ENCODE measurements at places on chromosomes 16 and 17. TPM values are rescaled to one million over a fixed set of nuclear protein-coding genes. Genes with fewer than 3 reads are reported as not detected.

Gene ABCA6
- total RNA-seq = 31.7 TPM

Gene TEX19
- total RNA-seq = under 0.01 TPM

Gene FUS
- total RNA-seq = 32.5 TPM

Gene CACNG5
- not detected for total RNA-seq

Gene ZBTB4
- 12.5 TPM for total RNA-seq

Gene SEZ6
- total RNA-seq = not detected

Gene LCMT1
- total RNA-seq = 36.7 TPM

Gene CHRNE
- 1.2 TPM for total RNA-seq

Gene MT4
- not detected for total RNA-seq

Gene EPX
- not detected for total RNA-seq

Gene TAT
- not detected for total RNA-seq

Gene KRT37
- not detected for total RNA-seq

Gene HLF
- total RNA-seq = 0.09 TPM

Gene KIF18B
- 0.77 TPM for total RNA-seq

Gene KRTAP9-8
- not detected for total RNA-seq

Gene HSPB9
- not detected for total RNA-seq

Gene TBC1D3H
- total RNA-seq = not detected

Gene PLLP
- 0.16 TPM for total RNA-seq

Gene BCL7C
- total RNA-seq = 38.3 TPM

Gene PMFBP1
- 0.32 TPM for total RNA-seq

Gene COL1A1
- 1,635 TPM for total RNA-seq

Gene TSPAN10
- 3.3 TPM for total RNA-seq

Gene CCR7
- not detected for total RNA-seq

Gene HBA2
- not detected for total RNA-seq

Gene CLEC19A
- not detected for total RNA-seq

Gene KRTAP4-6
- total RNA-seq = not detected

Gene OR1A1
- not detected for total RNA-seq

Gene DBNDD1
- 0.95 TPM for total RNA-seq

Gene CD79B
- total RNA-seq = 0.16 TPM

Gene ZG16B
- 0.16 TPM for total RNA-seq

Gene CTF1
- total RNA-seq = 4.3 TPM

Gene PRR35
- not detected for total RNA-seq

Gene WNT9B
- total RNA-seq = not detected

Gene KRTAP3-1
- total RNA-seq = not detected

Gene TBC1D26
- total RNA-seq = under 0.01 TPM

Gene KRTAP4-9
- total RNA-seq = not detected

Gene SLFN11
- 35.1 TPM for total RNA-seq

Gene CCL16
- total RNA-seq = not detected
